ENCODE measurements at places on chromosomes 4 and X.

DNA sequence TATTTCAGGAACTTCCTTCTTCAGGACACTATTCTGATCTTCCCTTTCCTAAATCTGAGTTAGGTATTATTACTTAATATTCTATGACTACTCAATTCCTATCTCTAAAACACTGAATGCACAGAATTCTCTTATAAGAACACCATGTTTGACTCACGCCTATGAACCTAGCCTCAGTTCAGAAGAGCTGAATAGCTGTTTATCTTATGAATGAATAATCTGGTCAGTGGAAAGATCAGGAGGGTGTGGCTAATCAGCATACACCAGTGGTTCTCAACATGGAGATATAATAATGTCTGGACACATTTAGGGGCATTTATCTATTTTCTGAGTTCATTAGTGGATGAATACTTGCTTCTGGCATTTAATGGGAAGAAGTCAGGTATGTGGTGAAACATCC, 24.2 kb downstream of the EPHA5 start:
- H3K27ac ChIP-seq, result no peak overlapping the region
- no peaks in the 10 kb centered on the region for H3K27me3 ChIP-seq
- no peaks in the 10 kb centered on the region for H3K4me1 ChIP-seq
- no peak for DNase-seq
- no peak overlapping the region for H3K4me3 ChIP-seq

- H3K4me3 ChIP-seq, result no peak overlapping the region
- H3K27ac ChIP-seq, result no peak overlapping the region
- H3K4me1 ChIP-seq, result no peaks in the 10 kb centered on the region
Observed at GRCh38 chr4:20181926-20182325, 69.8 kb upstream of the SLIT2 start.

DNA sequence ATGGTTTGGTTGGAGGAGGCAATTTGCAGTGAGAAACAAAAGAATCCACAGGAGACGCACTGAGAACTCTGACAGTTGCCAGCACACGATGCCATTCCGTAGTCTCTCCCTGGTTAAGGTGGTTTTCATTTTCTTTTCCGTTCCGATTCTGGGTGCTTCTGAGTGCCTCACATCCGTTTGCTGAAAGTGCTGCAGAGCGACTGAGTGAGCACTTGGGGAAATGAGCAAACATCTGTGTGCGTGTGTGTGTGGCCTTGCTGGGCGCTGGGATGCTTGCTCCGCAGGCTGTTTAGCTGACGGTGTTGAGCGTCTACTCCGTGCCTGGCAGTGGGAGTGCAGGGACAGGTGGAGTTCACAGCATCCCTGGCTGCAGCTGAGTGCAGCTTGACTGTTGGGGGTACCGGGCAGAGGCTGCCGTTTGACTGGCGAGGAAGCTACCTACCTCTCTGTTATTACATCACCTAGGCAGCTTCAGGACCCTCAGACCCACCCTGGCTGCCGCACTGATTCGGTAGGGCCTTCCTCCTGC, 49.3 kb downstream of the SORCS2 start:
- no peak for DNase-seq
- H3K27ac ChIP-seq, result no peak overlapping the region
- H3K27me3 ChIP-seq, result no peaks in the 10 kb centered on the region
- peaks cover 31% of the 10 kb centered on the region for H3K4me1 ChIP-seq
- no peak overlapping the region for H3K4me3 ChIP-seq

DNA sequence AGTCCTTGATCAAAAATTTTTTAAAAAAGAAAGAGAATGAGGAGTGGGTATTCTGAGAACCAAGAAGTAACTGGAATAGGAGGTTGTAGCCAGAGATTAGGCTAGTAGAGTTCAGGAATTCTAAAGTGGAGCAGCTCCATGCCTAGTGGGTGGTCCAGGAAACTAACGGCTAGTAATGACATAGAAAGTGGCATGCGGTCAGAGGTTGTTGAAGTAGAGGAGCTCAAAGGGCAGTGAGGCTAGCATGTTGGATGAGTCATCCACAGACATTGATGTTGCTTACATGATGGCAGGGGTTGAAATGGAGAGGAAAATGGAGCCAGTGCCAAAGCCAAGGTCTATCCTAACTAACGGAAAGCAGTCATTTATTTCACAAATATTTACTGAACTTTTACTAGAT, 42.1 kb downstream of the TEX13B start:
- no peaks in the 10 kb centered on the region for H3K27me3 ChIP-seq
- H3K27ac ChIP-seq, result no peak overlapping the region
- no peaks in the 10 kb centered on the region for H3K36me3 ChIP-seq
- no peak for DNase-seq
- H3K4me3 ChIP-seq, result no peak overlapping the region

DNA sequence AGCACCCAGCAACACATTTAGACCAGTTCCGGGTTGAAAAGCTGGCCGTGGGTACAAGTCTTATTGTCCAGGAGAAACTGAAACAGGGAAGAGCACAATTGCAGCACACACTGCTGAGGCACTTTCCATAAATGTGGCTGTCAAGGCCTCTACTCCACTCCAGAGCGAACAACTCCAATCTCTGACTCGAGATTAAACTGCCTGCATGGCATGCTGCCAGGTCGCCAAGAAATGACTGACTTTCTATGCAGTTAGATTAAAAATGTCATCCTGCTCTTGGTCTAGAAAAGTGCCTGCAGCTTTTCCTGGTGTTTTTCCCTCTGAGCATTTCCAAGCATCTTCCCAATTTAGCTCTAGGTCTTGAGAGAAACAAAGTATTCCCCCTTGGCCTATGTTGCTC, 260.6 kb upstream of the EMCN start:
- H3K36me3 ChIP-seq, result no peaks in the 10 kb centered on the region
- no peak overlapping the region for H3K27ac ChIP-seq
- H3K27me3 ChIP-seq, result no peaks in the 10 kb centered on the region
- H3K4me3 ChIP-seq, result no peak overlapping the region

DNA sequence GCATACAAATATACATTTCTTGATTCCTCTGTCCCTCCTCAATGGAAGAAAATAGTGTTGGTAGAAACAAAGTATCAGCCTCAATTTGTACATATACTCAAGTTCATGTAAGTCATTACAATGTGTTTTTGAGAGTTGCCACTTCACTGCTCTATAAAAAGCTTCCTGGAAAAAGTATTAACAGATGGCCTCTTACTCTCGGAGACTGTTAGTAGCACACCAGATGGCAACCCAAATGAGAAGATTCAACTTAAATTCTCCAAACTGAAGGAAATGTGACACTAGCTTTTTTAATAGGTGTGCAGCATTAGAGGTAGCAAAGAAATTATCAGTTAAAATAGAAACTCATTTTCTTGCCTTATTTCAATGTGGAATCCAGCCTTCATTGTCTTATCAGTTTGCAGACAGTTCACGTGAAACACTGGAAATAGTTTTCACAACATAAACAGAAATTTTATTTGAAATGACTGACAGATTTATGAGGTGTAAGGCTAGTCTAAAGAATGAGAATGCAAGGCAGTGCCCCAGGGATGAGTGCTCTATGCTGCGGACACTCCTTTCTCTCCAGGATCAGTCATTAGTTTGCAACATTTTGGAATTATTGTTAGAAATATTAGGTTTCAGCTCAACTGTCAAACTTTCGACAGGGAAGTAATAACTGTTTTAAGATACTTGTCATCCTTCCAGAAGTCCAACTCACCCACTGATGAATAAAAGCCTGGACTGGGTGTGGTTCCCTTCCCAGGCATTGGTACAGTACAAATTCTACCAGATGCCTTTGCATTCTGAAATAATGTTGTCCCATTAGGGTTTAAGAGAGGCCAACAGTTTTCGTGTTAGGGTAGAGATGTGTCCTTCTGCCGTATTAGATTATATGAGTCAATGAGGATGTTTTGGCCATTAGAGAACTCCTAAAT, 50.9 kb downstream of the IDS start:
- no peaks in the 10 kb centered on the region for H3K27me3 ChIP-seq
- no peak overlapping the region for H3K27ac ChIP-seq
- H3K36me3 ChIP-seq, result no peaks in the 10 kb centered on the region
- H3K4me3 ChIP-seq, result no peak overlapping the region

DNA sequence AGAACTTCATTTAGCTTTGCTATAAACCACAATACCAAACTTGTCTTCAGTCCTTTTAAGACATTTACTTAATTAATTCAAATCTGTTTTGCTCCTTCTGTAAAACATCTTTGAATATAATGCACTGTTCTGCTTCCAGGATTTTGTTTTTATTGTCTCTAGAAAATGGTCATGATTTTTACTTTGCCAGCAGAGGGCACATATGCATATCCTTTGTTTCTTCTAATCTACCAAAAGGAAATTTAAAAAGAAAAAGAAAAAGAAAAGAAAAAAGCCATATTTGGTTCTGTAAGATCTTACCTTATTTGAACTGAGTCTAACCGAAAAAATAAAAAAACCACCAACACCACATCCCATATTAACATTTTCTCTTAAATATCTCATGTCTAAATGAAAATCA, 101.9 kb upstream of the CCSER1 start:
- no peaks in the 10 kb centered on the region for H3K27me3 ChIP-seq

GRCh38 chr4:114509340-114509739, 89.3 kb upstream of the UGT8 start:
- H3K4me3 ChIP-seq, result no peak overlapping the region
- H3K36me3 ChIP-seq, result no peaks in the 10 kb centered on the region
- no peaks in the 10 kb centered on the region for H3K27me3 ChIP-seq
- H3K4me1 ChIP-seq, result no peaks in the 10 kb centered on the region

GRCh38 chrX:50768801-50769200, 45.2 kb downstream of the SHROOM4 start:
- no peaks in the 10 kb centered on the region for H3K36me3 ChIP-seq
- no peak for DNase-seq
- H3K27ac ChIP-seq, result no peak overlapping the region
- no peaks in the 10 kb centered on the region for H3K27me3 ChIP-seq
- H3K4me3 ChIP-seq, result no peak overlapping the region
- H3K4me1 ChIP-seq, result peaks cover 6% of the 10 kb centered on the region

DNA sequence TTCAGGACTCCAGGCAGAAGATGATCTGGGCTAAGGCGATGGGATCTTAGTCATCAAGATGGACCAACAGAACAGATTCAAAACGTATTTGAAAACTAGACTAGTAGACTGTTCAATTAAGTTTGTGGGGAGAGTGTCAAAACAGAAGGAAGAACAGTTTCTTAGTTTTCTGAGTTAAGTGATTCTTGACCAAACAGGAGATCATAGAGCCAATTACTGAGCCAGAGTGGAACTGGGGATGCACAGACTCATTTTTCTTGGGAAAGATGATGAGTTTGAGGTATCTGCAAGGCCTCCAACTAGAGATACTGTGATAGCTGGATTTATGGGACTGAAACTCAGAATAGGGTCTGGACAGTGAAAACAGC, 119.5 kb downstream of the REELD1 start:
- no peak overlapping the region for H3K27ac ChIP-seq
- H3K4me1 ChIP-seq, result no peaks in the 10 kb centered on the region
- no peaks in the 10 kb centered on the region for H3K36me3 ChIP-seq
- no peak overlapping the region for H3K4me3 ChIP-seq
- no peaks in the 10 kb centered on the region for H3K27me3 ChIP-seq

- H3K27me3 ChIP-seq, result no peaks in the 10 kb centered on the region
- DNase-seq, result no peak
- no peak overlapping the region for H3K27ac ChIP-seq
- H3K4me3 ChIP-seq, result no peak overlapping the region
- H3K4me1 ChIP-seq, result no peaks in the 10 kb centered on the region
Observed at GRCh38 chr4:98747393-98748091, 89.1 kb upstream of the TSPAN5 start.

DNA sequence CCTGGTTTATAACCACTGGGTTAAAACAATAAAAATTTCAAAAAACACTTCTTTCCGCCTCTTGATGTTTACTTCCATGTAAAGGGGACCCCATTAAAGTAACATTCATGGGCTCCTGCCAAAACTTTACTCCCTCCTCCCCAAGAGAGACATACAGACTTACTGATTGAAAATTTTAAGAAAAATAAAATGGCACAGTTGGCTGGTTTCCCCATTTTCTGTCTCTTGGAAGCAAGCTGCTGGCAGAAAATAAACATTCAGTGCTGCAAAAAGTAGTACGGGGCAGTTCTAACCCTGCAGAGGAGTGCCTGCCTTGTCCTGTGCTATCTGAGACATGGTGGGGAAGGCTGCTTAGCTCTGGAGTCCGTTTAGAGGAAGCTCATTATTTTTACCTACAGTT, 187.3 kb upstream of the INTU start:
- H3K36me3 ChIP-seq, result no peaks in the 10 kb centered on the region
- H3K4me3 ChIP-seq, result no peak overlapping the region
- no peaks in the 10 kb centered on the region for H3K27me3 ChIP-seq

- H3K27me3 ChIP-seq, result no peaks in the 10 kb centered on the region
- peaks cover 6% of the 10 kb centered on the region for H3K4me1 ChIP-seq
- no peak overlapping the region for H3K27ac ChIP-seq
- H3K4me3 ChIP-seq, result no peak overlapping the region
- no peaks in the 10 kb centered on the region for H3K36me3 ChIP-seq
- DNase-seq, result no peak
Observed at GRCh38 chr4:169215656-169216055, 55.1 kb downstream of the SH3RF1 start.

GRCh38 chr4:53273726-53274125, 92.1 kb downstream of the SCFD2 start:
- no peak overlapping the region for H3K4me3 ChIP-seq
- H3K4me1 ChIP-seq, result no peaks in the 10 kb centered on the region
- no peaks in the 10 kb centered on the region for H3K36me3 ChIP-seq
- no peak overlapping the region for H3K27ac ChIP-seq

DNA sequence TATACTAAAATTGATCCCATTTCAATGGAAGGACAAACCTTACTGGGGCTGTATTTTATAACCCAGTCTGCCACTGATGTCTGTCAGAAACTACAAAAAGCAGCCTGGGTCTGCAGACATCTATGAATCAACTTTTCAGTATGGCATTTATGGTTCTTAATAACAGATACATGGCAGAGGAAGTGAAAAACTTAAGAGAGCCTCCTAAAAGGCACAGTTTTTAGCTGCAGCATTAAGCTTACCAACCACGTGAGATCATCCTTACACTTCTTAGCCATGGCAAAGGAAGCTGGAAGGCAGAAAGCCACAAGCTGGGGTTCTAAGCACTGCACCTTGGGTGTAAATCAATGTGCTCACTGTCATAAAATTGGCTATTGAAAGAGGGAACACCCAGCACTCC, 16.6 kb upstream of the UGT2B17 start:
- H3K4me3 ChIP-seq, result no peak overlapping the region
- H3K27me3 ChIP-seq, result no peaks in the 10 kb centered on the region
- H3K27ac ChIP-seq, result no peak overlapping the region

GRCh38 chrX:12007881-12008280, 130.4 kb upstream of the FRMPD4 start:
- no peaks in the 10 kb centered on the region for H3K4me1 ChIP-seq
- H3K36me3 ChIP-seq, result no peaks in the 10 kb centered on the region
- H3K4me3 ChIP-seq, result no peak overlapping the region
- no peak overlapping the region for H3K27ac ChIP-seq
- H3K27me3 ChIP-seq, result no peaks in the 10 kb centered on the region
